AG09319 (cell line): ENCODE measurements at places on chromosomes 1 and 21.
A peak's percentile ranks its signal among the peaks of the same experiment; 100 is the strongest.

DNA sequence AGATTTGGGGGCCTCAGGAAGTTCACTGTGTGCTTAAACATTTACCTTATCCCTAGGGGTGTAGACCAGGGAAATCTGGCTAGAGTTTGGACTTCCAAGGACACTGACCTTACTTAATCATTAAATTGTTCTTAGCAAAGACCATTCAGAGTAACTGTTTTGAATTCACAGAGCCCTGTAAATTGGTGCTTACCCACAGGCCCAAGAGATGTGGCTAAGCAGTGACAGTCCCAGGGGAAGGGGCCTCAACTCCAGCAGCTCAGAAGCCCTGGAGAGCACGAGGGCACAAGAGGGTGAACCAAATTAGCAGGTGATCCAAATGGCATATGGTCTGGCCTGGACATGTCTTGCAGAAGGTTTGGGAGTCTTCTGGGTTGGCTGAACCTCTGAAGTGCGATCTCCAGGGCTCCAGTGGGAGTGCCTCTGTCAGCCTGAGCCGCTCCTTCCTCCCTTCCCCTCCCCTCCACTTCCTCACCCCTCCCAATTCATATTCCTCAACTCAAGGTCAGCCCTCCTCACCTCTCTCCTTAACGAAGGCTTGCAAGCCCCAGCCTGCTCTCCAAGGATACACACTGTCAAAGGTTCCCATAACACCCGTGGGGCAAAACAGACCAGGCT, 4.3 kb downstream of the PAQR7 start:
- DNase-seq = no peak

DNA sequence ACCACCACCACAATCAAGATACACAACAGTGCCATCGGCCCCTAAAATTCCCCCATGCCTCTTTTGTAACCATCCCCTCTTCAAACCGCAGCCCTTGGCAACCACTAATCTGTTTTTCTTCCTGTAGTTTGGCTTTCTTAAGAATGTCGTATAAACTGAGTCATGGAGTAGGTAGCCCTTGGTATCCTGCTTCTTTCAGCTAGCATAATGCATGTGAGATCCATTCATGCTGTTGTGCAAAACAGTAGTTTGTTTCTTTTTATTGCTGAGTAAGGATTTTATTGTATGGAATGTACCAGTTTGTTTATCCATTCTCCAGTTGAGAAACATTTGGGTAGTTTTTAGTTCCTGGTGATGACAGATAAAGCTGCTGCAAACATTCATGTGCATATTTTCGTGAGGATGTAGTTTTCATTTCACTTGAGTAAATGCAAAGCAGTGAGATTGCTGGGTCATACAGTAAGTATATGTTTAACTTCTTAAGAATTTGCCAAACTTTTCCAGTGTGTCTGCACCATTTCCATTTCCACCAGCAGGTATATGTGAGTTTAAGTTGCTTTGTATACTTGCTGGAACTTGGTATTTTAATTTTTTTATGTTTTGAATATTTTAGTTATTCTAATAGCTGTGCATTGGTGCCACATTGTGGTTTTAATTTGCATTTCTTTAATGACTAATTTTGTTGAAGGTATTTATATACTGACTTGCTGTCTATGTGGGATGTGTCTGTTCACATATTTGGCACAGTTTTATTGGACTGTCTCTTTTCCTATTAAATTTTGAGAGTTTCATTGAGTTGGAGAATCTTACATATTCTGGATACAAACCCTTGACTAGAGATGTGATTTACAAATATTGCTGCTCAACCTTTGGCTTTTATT, 148.4 kb upstream of the MAP1LC3C start:
- no peak for DNase-seq

DNA sequence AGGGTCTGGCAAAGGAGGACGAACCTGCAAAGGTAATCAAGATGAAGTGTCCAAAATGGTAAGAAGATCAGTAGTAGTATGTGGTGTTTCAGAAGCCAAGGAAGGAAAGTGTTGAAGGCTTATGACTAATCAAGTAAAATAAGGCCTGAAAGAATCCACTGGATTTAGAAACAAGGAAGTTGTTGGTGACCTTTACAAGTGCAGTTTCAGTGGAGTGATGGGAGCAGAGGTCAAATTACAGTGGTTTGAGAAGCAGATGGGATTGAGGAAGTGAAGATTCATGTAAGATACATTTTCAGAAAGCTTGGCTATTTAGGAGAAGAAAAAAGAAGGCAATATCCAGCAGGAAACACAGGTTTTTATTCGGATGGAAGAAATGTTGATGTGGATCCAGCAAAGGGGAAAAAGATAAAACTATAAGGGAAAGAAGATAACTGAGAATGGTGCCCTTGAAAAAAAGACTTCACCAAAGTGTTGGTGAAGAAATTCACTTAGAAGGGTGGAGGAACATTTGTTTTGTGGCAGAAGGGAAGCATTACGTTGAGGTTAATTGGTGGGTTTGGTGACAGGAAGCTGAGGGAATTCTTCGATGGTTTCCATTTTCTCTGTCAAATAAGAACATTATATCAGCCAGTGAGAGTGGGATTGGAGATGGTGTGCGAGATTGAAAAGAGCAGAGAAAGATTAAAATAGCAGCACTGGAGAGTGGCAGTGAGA, 2.1 kb downstream of the ARMH1 start:
- DNase-seq = peak; percentile 41

DNA sequence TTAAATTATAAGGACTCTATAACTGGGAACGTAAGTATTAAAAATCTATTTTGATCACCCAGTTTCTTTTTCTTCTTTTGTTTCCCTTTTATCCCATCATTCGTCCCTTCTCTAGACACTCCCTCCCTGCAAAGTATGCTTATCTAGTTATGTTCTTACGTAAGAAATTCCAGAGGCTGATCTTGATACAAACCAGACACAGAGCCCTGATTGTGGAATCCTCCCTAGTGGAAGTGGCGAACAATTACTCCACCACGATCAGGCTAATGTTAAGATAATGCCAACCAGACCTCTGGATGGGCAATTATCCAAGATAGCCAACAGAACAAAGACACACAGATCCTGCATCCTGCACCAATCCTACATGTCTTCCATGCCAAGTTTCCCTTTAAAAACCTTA, 1557.4 kb downstream of the PLA2G4A start:
- DNase-seq = no peak

- DNase-seq = no peak
Measured at GRCh38 chr1:19815801-19816736, 986 bp upstream of the RNF186 start.

DNA sequence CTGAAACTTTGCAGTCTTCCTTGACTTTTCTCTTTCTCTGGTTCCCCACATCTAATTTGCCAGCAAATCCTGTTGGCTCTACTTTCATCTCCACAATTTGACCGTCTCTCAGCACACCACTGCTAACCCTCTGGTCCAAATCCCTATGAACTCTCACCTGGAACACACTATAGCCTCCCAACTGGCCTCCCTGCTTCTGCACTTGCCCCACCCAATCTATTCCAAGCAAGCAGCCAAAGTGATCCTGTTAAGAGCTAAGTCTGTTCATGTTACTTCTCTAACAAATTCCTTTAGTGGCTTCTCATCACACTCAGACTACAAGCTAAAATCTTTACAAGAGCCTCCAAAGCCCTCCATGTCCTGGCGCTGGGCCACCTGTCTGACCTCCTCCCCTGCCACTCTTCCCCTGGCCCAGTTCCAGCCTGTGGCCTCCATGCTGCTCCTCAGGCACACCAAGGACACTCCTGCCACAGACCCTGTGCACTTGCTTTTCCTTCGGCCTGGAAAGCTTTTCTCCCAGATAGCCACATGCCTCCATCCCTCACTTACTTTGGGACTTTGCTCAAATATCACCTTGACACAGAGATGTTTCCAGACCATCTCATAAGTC, 104.1 kb downstream of the DTL start:
- no peak for DNase-seq

DNA sequence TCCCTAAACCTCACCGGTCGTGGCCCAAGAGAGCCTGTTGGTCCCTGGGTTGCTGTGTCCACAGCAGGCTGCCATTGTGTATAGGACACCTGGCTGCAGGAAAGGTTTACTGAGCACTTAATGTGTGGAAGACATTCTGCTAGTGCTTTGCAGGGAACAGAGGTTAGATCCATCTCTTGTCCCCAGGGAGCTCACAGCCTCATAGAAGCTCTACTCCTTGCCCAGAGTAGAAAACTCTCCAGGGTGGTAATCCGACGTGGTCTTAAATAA, 16.9 kb upstream of the ALPL start:
- no peak for DNase-seq

DNA sequence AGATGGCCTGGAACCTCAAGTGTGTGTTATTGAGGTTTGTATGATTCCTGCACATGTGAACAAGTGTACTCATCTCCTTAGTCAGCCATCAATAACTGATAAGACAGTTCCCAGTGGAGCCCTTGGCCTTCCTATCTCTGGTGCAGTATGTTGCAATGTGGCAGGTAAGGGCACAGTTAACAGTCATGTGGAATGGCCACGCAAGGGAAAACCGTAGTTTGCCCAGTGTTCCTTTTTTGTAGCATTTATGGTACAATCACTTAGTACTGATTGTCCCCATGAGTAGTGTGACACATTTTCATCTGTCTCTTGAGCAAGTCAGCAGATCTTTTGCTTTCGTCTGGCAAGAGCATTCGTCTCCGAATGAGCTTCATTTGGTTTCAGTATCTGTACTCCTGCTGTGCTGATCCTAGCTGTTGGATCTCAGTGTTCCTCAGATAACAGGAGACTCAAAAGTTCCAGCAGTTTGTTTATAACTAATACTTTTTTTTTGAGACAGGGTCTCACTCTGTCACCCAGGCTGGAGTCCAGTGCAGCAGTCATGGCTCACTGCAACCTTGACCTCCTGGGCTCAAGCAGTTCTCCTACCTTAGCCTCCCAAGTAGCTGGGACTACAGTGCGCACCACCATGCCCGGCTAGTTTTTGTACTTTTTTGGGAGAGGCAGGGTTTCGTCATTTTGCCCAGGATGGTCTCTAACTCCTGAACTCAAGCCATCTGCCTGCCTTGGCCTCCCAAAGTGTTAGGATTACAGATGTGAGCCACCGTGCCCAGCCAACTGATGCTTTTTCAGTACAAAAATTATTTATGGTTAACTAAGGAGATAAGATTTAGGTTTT, 8.2 kb downstream of the CTPS1 start:
- DNase-seq = no peak

GRCh38 chr21:44899768-44900558, 20.7 kb downstream of the ITGB2 start:
- no peak for DNase-seq

- DNase-seq = no peak
Measured at GRCh38 chr1:174324939-174325338, 122.8 kb upstream of the GPR52 start.

- no peak for DNase-seq
Measured at GRCh38 chr1:81695741-81696140, 105.0 kb upstream of the ADGRL2 start.
